ENCODE measurements at places on chromosomes 5 and 9.

DNA sequence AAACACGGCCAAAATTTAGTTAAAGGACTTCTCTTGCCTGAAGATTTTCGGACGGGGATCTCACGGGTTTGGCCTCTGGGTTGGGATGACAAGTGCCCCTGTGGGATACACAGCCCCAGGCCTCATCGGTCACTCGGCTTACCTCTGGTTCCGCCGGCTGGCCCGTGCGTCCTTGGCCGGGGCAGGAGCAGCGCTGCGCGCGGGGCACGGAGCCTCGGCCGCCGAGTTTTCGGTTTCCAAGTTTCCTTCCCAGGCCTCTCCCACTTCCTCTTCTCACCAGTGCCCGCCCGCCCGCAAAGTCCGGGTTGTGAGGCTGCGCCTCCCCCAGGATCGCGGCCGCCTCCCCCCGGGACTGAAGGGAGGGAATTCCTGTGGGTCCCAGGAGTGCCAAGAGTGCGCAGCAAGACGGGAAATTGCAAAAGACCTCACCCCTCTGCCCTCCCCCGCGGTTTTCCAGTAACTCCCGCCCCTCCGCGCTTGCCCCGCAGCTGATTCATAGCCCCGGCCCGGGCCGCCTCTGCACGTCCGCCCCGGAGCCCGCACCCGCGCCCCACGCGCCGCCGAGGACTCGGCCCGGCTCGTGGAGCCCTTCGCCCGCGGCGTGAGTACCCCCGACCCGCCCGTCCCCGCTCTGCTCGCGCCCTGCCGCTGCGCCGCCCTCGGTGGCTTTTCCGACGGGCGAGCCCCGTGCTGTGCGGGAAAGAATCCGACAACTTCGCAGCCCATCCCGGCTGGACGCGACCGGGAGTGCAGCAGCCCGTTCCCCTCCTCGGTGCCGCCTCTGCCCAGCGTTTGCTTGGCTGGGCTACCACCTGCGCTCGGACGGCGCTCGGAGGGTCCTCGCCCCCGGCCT, at the start of gene OSMR:
Gene OSMR (plus strand): TSS at position 487 of the 853 bp plus-strand sequence. CDS start 23,033 bp downstream, outside the sequence.
- DNase-seq, result no peak

DNA sequence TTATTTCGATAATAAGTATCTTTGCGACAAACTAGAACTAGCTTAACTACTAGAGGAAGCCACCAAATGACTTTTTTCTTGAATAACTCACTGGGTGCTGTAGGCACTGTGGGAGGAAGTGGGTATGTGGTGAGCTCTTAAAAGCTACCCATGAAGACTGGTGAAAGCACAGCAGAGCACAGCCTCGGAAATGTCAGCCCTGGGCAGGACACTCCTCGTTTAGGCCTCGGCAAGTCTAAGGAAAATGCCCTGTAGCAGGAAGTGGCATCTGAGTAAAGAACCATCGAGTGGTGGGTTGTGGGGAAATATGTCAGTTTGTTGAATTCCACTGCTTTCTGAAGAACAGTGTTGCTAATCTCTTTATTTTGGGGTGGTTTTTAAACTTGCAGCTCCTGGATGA, 44.0 kb upstream of the NCS1 start:
- peak; percentile 69 for DNase-seq

DNA sequence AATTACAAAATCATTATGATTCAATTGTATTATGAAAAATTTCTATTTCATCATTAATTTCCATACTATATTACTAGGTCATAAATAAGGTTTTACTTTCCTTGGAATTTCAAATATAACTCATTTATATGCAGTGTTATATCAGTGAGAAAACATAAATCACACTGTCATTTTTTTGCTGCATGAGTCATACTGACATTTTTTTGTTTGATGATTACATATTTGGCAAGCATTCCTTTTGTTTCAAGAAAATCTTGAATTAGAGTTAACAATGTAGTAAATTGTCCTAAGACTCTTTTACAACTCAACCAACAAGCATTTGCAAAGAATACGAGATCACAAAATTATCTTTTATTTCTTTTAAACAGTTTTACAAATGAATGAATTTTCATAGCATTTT, 298.4 kb upstream of the SEMA6A start:
- no peak for DNase-seq

DNA sequence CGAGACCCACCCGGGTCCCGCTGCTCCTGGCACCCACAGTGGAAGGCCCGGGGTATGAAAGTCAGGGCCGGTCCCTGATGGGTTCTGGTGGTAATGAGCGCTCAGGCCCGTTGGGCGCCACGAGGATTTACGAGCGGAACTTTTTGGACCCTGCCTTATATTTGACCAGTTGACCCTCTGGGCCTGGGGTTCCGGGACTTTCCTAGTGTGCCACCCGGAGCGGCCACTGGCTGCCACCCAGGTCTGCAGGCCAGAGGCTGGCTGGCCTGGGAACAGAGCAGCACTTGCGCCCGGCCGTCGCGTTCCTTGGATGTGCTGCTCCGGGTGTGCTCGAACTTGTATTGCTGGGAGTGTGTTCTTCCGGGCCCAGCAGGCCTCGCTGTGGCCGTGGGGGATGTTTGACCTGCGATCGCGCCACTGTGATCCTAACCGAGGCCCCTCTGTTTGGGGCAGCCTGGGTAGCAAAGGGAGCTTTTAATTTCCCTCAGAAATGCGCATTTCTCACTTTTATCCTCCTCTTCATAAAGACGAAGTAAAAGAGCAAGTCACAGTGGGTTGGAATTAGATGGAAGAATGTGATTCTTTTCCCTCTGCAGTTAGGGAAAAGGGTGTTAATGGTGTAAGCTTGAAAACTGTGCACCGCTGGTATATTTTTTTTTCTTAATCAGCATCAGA, 1.2 kb downstream of the F2RL1 start:
- DNase-seq, result no peak

- DNase-seq, result no peak
These were observed 26.2 kb downstream of the GNAQ start for GRCh38 chr9:78005231-78006002.

DNA sequence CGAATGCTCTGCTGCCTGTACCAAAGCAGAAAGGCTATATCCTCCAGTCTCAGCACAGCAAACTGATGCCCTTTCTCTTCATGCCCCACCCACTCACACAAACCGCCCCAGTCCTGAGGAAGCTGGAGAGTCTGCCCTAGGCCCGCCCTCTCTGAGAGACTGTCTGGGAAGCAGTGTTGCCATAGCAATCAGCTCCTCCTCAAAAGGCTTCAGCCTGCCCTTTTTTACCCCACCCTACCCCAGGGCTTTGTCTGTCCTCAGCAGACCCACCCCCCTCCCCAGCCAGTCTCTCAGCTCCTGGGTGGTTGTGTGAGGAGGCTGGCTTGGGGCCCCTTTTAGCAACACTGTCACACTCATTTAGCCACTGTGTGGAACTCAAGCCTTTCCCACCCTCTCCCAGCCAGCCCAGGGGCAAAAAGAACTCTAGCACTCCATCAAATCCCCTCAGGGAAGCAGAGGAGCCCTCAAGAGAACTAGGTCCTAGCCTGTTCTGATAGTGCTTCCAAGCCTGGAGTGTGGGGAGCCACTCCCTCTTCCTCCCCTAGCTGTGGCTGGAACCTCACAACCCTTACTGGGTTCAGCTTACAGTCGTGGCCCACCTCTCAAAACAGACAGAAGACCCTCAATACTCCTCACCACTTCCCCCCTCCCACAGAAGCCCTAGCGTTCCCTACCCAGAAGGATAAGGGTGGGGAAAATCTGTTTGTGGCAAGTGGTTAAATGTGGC, 1.4 kb downstream of the ATOSB start:
- peak; percentile 65 for DNase-seq

- no peak for DNase-seq
These were observed 3.1 kb upstream of the VAV2 start for GRCh38 chr9:133995012-133995896.

- no peak for DNase-seq
These were observed 7.9 kb upstream of the AMBP start for GRCh38 chr9:114086009-114086408.

DNA sequence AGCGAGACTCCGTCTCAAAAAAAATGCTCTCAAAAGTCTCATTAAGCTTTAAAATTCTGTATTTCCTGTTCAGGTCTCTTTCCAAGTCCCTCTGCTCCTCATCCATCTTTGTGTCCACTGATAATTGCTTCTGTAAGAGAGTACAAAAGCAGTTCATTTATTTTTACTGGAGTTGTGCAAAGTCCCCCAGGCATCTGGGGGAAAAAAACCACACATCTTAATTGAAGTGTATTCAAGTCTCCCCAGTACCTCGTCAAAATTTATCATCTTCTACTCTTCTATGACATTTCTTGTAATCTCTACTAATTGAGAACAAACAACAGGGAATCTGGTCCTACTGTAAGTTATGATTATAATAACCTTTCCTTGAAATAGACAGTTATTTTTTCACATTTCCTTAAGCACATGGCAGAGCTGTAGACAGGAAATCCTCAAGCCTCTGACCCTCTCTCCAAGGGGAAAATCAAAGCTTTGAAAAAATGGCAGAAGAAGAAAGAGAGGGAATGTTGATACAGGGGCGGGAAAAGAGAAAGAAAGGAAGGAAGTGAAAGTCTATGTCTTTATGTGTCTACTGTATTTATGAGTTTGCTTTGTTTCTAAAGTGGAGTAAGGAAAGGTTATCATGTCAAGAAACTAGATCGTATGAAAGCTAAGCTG, 51.5 kb downstream of the RAI14 start:
- DNase-seq, result no peak

DNA sequence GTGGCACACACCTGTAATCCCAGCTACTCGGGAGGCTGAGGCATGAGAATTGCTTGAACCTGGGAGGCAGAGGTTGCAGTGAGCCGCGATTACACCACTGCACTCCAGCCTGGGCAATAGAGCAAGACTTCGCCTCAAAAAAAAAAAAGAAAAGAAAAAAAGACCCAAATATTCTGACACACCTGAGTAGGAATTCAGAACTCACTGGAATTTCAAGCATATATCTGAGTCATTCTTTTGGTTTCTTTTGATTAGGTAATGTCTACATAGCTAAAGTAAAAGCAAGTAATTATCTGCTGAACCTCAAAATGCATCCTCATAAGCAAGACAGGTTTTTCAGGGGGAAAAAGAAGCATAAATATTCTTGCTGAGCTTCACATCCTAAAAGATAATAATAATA, 35.9 kb downstream of the ANKRD31 start:
- no peak for DNase-seq

- no peak for DNase-seq
These were observed 899 bp upstream of the RAPGEF6 start for GRCh38 chr5:131635684-131636572.

DNA sequence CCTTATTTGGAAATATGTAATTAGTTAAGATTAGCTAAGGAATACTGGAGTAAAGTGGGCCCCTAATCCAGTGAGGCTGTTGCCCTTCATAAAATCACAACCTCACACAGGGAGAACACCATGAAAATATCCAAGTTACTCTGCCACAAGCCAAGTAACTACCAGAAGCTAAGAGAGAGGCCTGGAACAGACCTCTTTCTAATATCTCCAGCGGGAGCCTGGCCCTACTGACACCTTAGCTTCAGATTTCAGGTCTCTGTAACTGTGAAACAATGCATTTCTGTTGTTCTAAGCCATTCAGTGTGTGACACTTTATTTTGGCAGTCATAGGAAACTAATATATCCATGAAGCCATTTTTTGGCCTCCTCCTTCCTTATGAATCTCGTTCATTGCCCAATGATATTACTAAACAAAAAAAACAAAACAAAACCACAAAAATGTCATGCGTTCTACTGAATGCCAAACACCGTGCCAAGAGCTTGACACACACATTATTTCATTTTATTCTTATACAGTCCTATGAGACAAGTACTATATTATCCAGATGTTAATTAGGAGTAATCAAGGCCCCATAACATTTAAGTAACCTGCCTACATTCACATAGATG, 699.0 kb downstream of the MAT2B start:
- no peak for DNase-seq

Measured in activated naive CD4-positive, alpha-beta T cell treated with Interleukin-2 at 50 U/mL for 16 hours (primary cell).